Stimulated activated CD8-positive, alpha-beta memory T cell treated with anti-CD3 and anti-CD28 coated beads, Interleukin-7, amount 100 ng/mL, for 1 hour (primary cell): ENCODE measurements at places on chromosomes 3 and 15.

GRCh38 chr15:75153087-75153486, 48.6 kb upstream of the C15orf39 start:
- no peak for DNase-seq

GRCh38 chr15:91952216-91952615, 98.7 kb downstream of the SLCO3A1 start:
- no peak for DNase-seq

DNA sequence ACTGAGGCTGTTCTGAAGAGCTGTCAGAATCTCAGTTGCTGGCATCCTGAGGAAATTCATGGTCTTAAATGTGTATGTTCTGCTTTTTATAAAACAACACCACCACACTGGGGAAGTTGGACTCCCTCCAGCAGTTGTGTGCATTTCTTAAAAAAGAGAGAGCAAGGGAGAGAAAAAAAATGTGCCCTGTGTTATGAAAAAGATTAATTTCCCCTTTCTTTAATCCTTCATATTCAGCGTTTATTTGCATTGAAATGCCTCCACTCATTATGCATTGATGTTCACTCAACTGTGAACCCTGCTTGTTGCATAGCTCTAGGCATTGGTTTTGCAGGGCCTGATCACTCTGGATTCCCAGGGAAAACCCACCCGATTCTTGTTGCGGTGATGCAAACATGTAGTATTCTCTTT, 4.4 kb upstream of the ZNF609 start:
- no peak for DNase-seq

DNA sequence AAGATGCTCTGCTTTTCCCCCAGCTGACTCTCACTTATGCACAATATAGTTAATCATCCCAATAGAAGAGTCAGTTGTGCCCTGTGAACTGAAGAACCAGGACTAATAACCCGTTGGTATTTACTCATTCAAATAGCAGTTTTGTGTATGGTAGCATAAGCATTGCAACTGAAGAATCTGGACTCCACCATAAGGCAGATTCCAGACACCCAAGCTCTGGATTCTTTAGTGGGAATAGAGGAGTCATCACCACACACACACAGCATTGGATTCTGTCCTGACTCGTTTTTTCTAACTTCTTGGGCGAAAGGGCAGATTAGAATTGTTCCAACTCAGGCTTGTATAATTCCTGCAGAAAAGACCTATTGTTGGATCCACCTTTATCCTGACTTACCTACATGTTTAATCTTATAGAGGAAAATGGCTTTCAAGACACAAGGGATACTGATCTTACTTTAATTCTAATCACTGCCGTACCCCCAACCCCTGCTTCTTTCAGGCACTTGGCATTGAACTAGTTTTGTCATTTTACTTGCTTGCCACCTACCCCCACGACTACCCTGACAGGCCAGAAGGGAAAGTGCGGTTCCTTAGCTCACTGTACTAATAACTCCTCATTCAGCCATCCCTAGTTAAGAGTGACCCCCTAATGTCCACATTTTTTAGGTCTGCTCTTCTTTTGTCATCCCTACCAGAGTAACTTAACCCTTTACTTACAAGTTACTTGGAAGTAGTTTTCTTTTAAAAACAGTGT, 42.3 kb downstream of the NKIRAS1 start:
- DNase-seq = no peak

- DNase-seq = no peak
Measured at GRCh38 chr3:78732893-78733292, 1034.9 kb downstream of the ROBO1 start.

DNA sequence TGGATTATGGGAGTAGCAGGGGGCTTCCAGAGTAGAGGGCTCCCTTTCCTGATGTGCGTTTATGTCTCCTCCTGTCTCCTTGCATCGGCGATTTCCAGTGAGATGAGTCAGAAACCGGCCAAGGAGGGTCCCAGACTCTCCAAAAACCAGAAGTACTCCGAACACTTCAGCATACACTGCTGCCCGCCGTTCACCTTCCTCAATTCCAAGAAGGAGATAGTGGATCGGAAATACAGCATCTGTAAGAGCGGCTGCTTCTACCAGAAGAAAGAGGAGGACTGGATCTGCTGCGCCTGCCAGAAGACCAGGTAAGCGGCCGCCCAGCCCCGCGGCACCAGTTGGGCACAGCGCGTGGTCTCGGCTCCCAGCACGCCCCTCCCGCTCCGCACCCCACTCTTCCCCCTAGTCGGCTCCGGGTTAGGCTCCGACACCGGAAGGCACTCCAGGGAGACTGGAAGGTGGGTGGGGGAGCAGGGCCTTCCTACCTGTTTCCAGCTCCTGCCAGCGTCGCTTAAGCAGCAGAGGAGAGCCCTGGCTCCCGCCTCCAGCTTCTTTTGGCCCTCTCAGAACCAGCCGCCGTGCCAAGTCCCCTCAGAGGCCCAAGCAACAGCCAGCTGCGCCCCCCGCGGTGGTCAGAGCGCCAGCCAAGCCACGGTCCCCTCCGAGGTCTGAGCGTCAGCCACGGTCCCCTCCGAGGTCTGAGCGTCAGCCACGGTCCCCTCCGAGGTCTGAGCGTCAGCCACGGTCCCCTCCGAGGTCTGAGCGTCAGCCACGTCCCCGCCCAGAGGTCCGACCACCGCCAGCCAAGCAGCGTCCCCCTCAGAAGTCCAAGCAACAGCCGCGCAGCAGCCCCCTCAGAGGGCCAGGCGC, 34.7 kb downstream of the MOBP start:
- DNase-seq = no peak

- no peak for DNase-seq
Measured at GRCh38 chr15:70086636-70087035, 11.1 kb downstream of the TLE3 start.

DNA sequence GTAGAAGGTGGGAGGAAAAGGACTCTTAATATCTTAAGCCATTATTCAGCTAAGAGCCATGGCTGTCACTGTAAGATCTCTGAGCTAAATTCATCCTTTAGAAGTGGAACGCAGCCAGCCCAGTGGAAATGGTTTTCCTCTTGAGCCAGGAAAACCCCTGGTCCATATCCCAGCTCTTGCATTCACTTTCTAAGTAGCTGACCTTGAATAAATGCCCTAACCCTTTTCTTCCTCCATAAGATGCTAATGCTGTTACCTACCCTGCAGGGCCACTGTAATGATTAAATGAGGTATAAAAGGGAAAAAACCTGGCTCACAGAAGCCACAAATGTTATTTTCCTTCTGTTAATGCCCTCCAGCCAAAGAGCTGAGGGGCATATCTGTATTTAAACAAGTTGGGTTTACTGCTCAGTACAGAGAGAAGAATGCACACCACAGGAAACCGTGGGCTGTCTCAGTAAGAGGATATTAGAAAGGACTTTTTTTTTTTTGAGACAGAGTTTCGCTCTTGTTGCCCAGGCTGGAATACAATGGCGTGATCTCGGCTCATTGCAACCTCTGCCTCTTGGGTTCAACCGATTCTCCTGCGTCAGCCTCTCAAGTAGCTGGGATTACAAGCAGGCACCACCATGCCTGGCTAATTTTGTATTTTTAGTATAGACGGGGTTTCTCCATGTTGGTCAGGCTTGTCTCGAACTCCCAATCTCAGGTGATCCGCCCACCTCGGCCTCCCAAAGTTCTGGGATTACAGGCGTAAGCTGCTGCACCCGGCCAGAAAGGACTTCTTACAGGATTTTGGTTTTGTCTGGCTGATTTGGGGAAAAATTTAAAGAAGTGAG, 6.8 kb downstream of the UBL7 start:
- no peak for DNase-seq

GRCh38 chr15:58702233-58702632, 47.3 kb downstream of the ADAM10 start:
- DNase-seq = no peak

GRCh38 chr15:78280319-78281072, 16.1 kb downstream of the DNAJA4 start:
- DNase-seq = no peak

DNA sequence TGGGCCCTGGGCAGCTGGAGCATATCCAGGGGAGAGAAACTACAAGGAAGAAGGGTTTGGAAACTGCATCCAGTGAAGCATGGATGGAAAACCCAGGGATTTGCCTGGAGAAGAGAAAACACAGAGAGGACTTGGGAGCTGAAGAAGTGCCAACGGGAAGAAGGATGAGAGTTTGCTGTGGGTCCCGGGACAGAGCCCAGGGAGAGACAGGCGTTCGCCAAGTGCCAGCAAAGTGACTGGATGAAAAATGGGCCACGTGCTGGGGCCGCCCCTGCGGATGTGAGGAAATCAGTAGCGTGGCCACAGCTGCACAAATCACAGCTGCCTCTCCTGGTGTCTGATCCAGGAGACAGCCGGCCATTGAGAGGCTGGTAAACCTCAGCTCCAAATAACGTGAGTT, 70.4 kb downstream of the HES1 start:
- DNase-seq = no peak

GRCh38 chr15:87757084-87757483, 499.5 kb downstream of the NTRK3 start:
- DNase-seq = no peak

DNA sequence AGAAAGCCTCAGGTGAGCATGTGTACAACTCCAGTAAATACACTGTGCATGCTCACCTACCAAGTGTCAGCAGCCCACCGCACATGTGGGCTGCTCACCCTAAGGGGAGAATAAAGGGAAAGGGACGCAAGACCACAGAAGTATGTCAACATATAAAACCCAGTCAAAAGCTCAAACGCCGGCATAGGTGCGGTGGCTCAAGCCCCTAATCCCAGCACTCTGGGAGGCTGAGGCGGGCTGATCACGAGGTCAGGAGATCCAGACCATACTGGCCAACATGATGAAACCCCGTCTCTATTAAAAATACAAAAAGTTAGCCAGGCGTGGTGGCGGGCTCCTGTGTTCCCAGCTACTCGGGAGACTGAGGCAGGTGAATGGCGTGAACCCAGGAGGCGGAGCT, 732.1 kb downstream of the ZPLD1 start:
- no peak for DNase-seq

GRCh38 chr3:11845651-11846050, 1.0 kb downstream of the TAMM41 start:
- no peak for DNase-seq

DNA sequence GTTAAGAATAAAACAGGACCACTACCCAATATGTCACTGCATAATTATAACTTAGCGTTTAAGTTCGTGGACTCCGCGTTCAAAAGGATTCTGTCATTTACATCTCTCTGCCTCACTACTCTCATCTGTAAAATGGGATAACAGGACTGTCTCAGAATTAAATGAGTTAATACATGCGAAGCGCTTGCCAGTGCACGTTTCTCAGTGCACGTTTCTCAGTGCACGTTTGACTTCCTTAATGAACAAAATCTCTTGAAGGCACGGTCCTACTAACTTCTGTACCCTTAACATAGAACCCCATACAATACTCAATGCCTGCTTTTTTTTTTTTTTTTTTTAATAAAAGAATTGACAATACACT, 499 bp downstream of the RABL3 start:
- no peak for DNase-seq

DNA sequence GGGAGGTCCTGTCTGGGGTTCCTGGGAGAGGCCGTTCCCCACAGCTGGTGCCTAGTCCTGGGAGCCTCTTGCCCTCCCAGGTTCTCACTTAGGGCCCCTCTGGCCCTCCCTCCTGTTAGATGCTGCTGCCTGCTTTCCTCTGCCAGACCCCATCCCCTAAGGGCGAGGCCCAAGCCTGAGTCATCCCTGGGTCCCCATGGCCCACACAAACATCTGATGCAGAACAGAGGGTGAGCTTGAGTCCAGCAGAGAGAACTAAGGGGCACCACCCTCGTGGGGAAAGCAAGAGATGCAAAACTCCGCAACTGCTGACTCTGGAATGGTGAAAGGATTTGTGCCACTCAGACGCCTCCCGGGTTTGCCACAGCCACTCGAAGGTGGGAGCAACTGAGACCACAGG, 58.8 kb upstream of the TRPM1 start:
- no peak for DNase-seq

DNA sequence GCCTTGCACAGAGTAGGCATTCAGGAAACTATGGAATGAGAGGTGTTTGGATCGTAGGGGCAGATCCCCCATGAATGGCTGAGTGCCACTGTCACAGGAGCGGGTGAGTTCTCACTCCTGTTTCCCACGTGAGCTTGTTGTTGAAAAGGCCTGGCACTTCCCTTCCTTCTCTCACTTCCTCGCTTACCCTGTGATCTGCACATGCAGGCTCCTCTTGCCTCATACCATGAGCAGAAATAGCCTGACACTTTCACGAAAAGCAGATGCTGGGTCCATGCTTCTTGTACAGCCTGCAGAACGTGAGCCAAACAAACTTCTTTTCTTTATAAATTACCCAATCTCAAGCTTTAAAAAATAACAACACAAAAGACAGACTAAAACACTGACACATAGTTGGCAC, 55.4 kb downstream of the AGBL1 start:
- no peak for DNase-seq

DNA sequence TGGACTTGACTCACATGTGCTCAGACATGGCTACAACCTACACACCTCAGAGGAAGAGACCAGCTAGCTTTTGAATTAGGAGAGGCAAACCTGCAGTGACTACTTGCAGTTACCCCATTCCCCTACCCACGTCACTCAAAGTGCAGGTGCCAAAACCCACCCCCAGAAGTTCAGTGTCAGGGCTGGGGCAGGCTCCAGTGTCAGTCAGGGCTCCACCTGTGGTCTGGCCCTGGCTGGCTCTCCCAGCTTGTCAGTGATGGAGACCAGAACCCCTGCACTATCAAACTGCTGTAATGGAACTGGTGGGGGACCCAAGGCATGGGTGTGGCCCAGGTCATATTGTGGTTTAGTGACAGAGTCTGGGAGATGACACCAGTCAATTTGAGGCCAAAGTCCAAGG, 32.6 kb upstream of the SLC41A3 start:
- no peak for DNase-seq

DNA sequence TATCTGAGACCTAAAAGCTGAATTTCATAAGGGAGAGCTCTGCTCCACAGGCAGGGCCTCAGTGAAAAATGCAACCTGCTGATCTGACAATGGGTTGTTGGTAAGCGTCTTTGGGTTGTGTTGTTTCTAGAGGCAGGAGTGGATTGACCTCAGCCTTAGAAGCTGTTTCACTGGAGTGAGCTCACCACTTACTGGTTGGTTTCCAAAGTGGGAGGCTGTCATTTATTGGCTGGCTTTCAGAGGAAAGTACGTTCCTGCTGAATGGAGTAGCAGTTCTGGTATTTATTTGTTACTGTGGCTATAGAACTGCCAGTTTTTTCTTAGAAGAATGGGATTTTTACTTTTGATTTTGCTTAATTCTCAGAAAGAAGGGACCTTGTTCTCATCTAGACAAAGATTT, 29.3 kb upstream of the COL6A5 start:
- DNase-seq = no peak

GRCh38 chr3:21259896-21260295, 491.1 kb downstream of the ZNF385D start:
- no peak for DNase-seq

- DNase-seq = peak; percentile 36
Measured at GRCh38 chr15:75727851-75728715, 15.4 kb upstream of the CSPG4 start.

GRCh38 chr15:95932676-95933075, 397.8 kb upstream of the NR2F2 start:
- no peak for DNase-seq

GRCh38 chr3:62233065-62233464, 140.3 kb downstream of the FEZF2 start:
- DNase-seq = no peak
